Aorta (tissue), 5 donors: ENCODE measurements at places on chromosomes 1 and 21. TPM values are rescaled to one million over a fixed set of nuclear protein-coding genes. Genes with fewer than 3 reads are reported as not detected.

CLCA1 gene
- total RNA-seq: 0.10 TPM

GRCh38 chr21:15003463-15004135 is 61.2 kb downstream of the NRIP1 start:
- DNase-seq: no peak
- peaks cover 5% of the 10 kb centered on the region for H3K4me1 ChIP-seq
- H3K27ac ChIP-seq: no peak overlapping the region
- no peak overlapping the region for H3K4me3 ChIP-seq

DNA sequence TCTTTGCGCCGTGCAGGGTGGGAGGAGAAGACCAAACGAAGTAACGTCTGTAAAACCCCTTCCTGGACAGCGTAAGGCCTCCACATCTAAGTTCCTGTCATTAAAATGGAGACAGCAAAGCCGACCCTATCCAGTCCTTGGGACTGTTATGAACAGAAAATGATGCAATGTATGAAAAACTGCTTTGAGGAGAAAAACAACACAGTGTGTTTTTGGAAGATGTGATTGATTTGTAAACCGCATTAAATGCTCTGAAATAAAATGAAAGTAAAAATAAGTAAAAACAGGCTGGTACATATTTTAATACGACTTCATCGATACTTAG is 827 bp upstream of the URB1 start:
- no peaks in the 10 kb centered on the region for H3K27me3 ChIP-seq
- H3K27ac ChIP-seq: no peak overlapping the region
- H3K36me3 ChIP-seq: no peaks in the 10 kb centered on the region
- H3K4me3 ChIP-seq: peak overlapping the region; percentile 76
- no peaks in the 10 kb centered on the region for H3K4me1 ChIP-seq

DNA sequence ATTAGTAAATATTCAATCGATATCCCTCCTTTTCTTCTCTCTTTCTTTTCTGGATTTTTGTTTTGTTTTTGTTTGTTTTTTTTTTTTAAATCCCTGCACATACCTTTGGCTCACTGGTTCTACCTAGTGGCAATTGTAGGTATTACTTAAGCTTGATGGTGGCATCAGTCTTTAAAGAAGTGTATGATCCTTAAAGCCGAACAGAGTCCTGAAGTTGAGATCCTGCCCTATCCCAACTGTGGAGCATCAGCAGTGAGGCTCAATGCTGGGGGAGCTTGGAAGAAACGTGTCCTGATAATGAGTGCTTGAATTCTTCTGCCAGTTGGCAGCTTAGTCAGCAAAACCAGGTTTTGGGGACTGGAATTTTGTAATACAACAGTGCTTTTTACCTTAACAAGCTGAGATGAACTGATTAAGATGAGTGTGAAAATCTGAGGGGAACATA is 60.8 kb downstream of the FASLG start:
- no peaks in the 10 kb centered on the region for H3K4me1 ChIP-seq

GRCh38 chr1:84540759-84541158 is 33.5 kb downstream of the CTBS start:
- H3K4me3 ChIP-seq: no peak overlapping the region
- H3K27ac ChIP-seq: no peak overlapping the region

DNA sequence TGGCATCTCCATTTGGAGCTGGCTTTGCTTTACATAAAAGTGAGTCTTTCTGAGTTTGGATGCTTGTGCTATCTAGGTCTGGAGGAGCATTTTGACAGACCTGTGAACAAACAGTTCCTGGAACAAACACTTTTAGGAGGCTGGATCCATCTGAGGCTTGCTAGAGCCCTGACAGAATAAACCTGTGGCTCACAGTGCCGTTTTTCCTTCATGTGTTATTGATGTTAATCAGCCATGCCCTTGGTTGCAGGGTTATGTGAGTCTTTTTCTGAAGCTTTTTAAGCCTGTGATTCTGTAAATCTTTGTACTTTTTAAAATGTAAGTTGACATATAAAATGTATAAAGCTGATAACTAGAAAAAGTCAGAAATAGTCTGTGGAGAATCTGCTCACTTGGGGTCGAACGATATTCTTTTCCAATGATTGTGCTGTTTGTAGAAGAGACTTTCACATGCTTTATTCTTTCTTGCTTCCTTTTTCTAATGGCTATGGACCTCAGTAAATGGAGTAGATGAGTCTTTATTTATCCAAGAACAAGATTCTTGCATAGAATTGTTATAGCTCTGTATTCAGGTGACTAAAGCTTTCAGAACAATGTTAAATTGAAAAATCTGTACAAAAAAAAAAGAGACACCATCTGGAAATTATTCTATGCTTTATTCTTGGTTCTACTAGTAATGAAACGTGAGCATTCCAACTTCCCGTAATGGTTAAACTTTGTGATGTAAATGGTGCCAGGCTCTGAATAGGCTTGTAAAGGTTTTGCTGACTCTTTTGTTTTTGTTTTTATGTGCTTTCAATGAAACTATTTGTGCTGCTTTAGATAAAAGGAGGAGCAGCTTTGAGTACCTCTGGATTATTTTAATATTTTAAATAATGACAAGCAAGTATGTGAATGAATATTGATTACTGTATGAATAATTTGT is 53.7 kb downstream of the CACHD1 start:
- no peaks in the 10 kb centered on the region for H3K36me3 ChIP-seq
- peaks cover 3% of the 10 kb centered on the region for H3K4me1 ChIP-seq
- H3K27ac ChIP-seq: no peak overlapping the region
- H3K4me3 ChIP-seq: no peak overlapping the region
- no peaks in the 10 kb centered on the region for H3K27me3 ChIP-seq

DNA sequence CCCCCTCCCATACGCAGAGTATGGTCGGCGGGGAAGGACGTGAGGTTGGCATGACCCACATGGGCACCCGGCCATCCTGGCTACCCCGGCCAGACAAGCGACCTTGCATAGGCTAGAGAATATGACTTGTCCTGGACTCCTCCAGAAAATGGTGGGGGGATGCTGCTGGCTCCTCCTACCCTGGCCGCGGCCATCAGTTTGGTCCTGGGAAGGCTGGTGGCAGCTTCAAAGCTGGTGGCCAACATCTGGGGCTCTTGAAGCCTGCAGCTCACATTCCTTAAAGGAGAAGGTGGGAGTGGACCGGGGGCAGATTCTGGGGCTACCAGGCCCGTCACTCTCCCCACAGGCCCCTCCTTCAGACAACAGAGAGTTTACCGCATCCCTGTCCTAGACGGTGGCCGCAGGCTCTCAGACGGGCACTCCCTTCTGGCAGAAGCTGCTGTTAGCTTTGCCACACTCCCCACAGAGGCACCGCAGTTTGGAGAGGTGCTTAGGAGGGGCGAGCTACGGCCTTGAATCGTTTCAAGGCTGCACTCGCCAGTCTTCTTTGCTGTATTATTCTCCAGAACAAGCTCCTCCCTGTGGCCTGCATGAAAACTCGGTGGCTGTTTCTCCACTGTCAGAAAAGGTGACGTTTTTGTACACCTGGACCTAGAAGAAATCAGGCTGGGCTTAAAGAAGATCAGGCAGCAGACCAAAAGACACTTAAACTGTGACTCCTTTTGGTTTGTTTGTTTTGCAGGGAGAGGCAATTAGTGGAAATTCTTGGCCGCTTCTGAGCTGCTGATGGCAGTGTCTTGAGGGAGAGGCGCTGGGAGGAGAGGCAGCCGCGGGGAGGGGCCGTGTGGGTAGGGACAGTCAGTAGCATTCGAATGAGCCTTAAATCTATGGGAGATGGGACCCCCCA is 68.0 kb downstream of the RUNX3 start:
- peak; percentile 61 for DNase-seq
- H3K27me3 ChIP-seq: no peaks in the 10 kb centered on the region
- H3K27ac ChIP-seq: no peak overlapping the region
- no peaks in the 10 kb centered on the region for H3K4me1 ChIP-seq
- no peaks in the 10 kb centered on the region for H3K36me3 ChIP-seq
- no peak overlapping the region for H3K4me3 ChIP-seq

GRCh38 chr1:183238071-183238470 is 52.0 kb downstream of the LAMC2 start:
- no peaks in the 10 kb centered on the region for H3K27me3 ChIP-seq
- no peaks in the 10 kb centered on the region for H3K4me1 ChIP-seq
- DNase-seq: no peak
- no peaks in the 10 kb centered on the region for H3K36me3 ChIP-seq

- no peak overlapping the region for H3K4me3 ChIP-seq
- no peaks in the 10 kb centered on the region for H3K27me3 ChIP-seq
- DNase-seq: no peak
- H3K36me3 ChIP-seq: no peaks in the 10 kb centered on the region
- no peaks in the 10 kb centered on the region for H3K4me1 ChIP-seq
Observed at GRCh38 chr1:204221271-204221670, 7.5 kb upstream of the GOLT1A start.

SLAMF7 gene
- total RNA-seq: 2.5 TPM

CLEC20A gene
- total RNA-seq: not detected

SLC25A44 gene
- total RNA-seq: 18.6 TPM

- H3K4me3 ChIP-seq: no peak overlapping the region
- no peaks in the 10 kb centered on the region for H3K36me3 ChIP-seq
- H3K27ac ChIP-seq: no peak overlapping the region
- no peak for DNase-seq
- no peaks in the 10 kb centered on the region for H3K27me3 ChIP-seq
Observed at GRCh38 chr1:114508386-114508898, 2.6 kb downstream of the TRIM33 start.

BGLAP gene
- not detected for total RNA-seq

CREB3L4 gene
- 5.0 TPM for total RNA-seq

GRCh38 chr1:80181418-80181817 is 1174.9 kb upstream of the ADGRL4 start:
- H3K27me3 ChIP-seq: no peaks in the 10 kb centered on the region
- H3K36me3 ChIP-seq: no peaks in the 10 kb centered on the region
- no peak overlapping the region for H3K4me3 ChIP-seq
- no peaks in the 10 kb centered on the region for H3K4me1 ChIP-seq
- H3K27ac ChIP-seq: no peak overlapping the region
- no peak for DNase-seq

DNA sequence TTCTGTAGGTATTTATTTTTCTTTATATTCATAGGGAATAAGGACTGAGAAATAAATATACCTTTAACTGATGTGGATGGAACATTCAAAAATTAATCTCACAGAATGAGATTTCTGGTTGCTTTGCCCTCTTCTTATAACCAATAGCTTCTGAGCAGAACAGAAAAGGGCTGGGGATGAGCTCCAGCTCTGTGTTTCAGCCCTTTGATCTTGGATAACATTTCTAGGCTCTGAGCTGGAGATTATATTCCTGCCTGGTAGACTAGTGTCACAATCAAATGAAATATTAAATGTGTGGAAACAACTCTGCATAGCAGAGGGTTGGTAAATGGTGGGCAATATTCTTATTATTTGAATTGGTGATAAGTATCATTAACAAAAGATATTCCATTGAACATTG is 14.6 kb downstream of the MAP3K21 start:
- H3K36me3 ChIP-seq: no peaks in the 10 kb centered on the region
- H3K27ac ChIP-seq: no peak overlapping the region
- no peak for DNase-seq
- no peaks in the 10 kb centered on the region for H3K4me1 ChIP-seq
- no peak overlapping the region for H3K4me3 ChIP-seq

DNA sequence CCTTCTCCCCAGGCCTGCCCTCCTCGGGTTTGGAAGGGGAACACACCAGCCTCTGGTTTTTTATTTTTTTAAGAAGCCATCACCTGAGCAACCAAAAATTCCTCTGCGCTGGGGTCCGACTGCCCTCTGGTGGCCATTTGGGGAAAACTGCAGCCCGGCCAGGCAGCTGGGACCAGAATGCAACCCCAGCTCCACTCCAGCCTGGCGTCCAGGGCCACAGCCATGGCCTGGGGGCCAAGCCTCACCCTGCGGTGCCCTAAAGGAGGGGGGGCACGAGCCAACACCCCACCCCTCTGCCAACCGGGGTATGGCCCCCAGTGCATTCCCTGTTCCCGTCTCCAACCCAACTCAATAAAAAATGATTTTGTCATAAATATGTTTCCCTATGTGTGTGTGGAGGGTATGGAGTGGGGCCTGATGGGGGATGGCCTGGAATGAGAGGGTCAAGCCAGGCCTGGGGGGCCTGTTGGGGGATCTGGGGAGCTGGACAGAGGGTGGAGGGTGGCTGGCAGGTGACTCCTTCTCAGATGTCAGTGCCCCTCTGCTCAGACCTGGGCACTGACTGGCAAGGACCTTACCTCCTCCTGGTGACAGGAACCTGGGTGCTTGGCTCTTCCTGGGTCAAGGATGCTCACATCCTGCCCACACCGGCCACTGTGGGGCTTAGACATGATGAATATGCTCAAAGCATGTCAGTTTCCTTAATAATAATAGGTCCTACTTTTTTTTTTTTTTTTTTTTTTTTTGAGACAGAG is 3.2 kb downstream of the GPR3 start:
- no peaks in the 10 kb centered on the region for H3K36me3 ChIP-seq
- no peaks in the 10 kb centered on the region for H3K27me3 ChIP-seq

- H3K36me3 ChIP-seq: no peaks in the 10 kb centered on the region
- H3K27ac ChIP-seq: no peak overlapping the region
- H3K4me1 ChIP-seq: no peaks in the 10 kb centered on the region
- no peak for DNase-seq
- no peak overlapping the region for H3K4me3 ChIP-seq
- H3K27me3 ChIP-seq: no peaks in the 10 kb centered on the region
Observed at GRCh38 chr1:22796642-22797041, 86.0 kb downstream of the EPHB2 start.

NHLH2 gene
- total RNA-seq: not detected

DNASE2B gene
- total RNA-seq: not detected

DNA sequence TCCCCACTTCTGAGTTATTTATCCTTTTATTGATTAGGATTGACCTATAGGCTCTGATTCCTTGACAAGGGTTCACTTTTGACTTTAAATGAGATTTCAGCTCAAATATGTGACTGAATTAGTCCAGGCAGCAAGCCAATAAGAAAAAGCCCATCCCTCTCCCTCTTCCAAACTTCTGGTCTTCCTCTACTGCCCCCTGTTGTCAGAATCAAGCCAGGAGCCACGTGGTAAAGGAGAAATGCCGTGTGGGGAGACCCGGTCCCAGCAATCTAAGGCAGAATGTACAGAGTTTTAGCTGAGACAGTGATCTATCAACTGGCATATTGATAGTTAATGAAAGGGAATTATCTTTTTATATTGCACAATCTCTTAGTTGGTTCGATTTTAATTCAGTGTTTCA is 5.2 kb downstream of the ADAMTS5 start:
- H3K4me3 ChIP-seq: no peak overlapping the region
- no peaks in the 10 kb centered on the region for H3K36me3 ChIP-seq
- H3K4me1 ChIP-seq: no peaks in the 10 kb centered on the region
- no peaks in the 10 kb centered on the region for H3K27me3 ChIP-seq
- H3K27ac ChIP-seq: no peak overlapping the region
- DNase-seq: no peak

GRCh38 chr1:154607106-154607608 is 829 bp downstream of the ADAR start:
- H3K27ac ChIP-seq: no peak overlapping the region
- no peak for DNase-seq
- no peaks in the 10 kb centered on the region for H3K27me3 ChIP-seq
- no peaks in the 10 kb centered on the region for H3K4me1 ChIP-seq
- no peaks in the 10 kb centered on the region for H3K36me3 ChIP-seq
- H3K4me3 ChIP-seq: peak overlapping the region; percentile 76

GRCh38 chr21:45043541-45044020 is 30.8 kb upstream of the ADARB1 start:
- H3K4me1 ChIP-seq: no peaks in the 10 kb centered on the region
- peak; percentile 44 for DNase-seq
- H3K27ac ChIP-seq: no peak overlapping the region
- no peaks in the 10 kb centered on the region for H3K36me3 ChIP-seq

- H3K27ac ChIP-seq: no peak overlapping the region
- no peaks in the 10 kb centered on the region for H3K4me1 ChIP-seq
- H3K27me3 ChIP-seq: no peaks in the 10 kb centered on the region
- no peak overlapping the region for H3K4me3 ChIP-seq
- no peak for DNase-seq
- H3K36me3 ChIP-seq: no peaks in the 10 kb centered on the region
Observed at GRCh38 chr1:187465441-187465840, 636.7 kb downstream of the PLA2G4A start.

ARF1 gene
- 291 TPM for total RNA-seq

- H3K4me3 ChIP-seq: no peak overlapping the region
- DNase-seq: no peak
- H3K36me3 ChIP-seq: no peaks in the 10 kb centered on the region
- no peaks in the 10 kb centered on the region for H3K4me1 ChIP-seq
Observed at GRCh38 chr1:235054936-235055335, 73.7 kb downstream of the TOMM20 start.
